ENCODE measurements at places on chromosomes 5 and 9. TPM values are rescaled to one million over a fixed set of nuclear protein-coding genes. Genes with fewer than 3 reads are reported as not detected.
A peak's percentile ranks its signal among the peaks of the same experiment; 100 is the strongest.

Gene C7
- 929 TPM for total RNA-seq

Gene SRP19
- total RNA-seq: 96.8 TPM

Gene CD14
- 84.5 TPM for total RNA-seq

Gene SHROOM1
- total RNA-seq: 6.4 TPM

DNA sequence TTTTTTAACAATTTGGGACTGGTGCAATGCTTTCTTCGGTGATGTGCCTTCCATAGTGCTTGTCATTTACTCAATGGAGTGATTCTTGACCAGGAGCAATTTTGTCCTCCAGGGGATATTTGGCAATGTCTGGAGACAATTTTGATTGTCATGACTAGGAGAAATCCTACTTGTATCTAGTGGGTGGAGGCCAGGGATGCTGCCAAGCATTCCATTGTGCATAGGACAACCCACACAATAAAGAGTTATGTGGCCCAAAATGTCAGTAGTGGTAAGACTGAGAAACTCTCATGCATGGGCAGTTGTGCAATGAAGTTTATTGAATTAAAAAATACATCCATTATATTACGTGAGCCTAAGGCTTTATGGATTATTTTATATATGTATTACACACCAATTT, 70.5 kb downstream of the FOCAD start:
- no peak for ATAC-seq

DNA sequence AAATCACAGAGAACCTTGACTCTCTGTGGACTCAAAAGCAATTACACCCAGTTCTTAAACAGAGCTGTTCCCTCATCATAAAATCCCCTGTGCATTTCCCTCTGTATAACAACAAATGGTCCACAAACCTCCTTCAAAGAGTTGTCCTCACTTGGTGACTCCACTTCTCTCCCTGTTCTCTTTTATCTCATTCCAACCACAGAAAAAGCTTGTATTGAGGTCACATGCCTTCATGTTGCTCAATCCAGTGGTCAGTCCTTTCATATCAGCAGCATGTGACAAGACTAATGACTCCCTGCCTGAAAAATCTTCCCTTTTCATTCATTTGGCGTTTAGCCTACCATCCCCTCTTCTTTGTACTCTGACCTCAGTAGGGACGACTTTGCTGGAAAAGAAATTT, 158.0 kb downstream of the DEPDC1B start:
- ATAC-seq: peak; percentile 29

- ATAC-seq: no peak
Measured at GRCh38 chr9:93266521-93267001, 82.6 kb downstream of the WNK2 start.

DNA sequence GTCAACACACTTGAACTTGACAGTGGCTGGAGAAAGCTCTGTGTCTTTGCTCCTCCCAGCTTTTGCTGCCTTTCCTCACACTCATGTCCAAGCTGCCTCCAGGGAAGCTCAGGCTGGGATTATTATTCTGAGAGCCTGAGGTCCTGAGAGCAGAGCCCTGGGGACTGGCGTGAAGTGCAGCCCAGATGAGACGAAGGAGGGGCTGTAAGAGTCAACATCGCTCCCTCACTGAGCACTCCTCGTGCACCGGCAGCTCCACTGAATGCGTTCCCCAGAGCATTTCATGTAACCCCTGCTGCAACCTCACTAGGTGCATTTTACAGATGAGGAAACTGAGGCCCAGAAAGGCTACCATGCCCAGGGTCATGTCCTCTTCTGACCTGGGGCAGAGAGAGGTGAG, 63.5 kb upstream of the PHYKPL start:
- ATAC-seq: no peak

GRCh38 chr5:180135128-180135955, 63.8 kb upstream of the RNF130 start:
- no peak for ATAC-seq

- no peak for ATAC-seq
Measured at GRCh38 chr5:168836603-168837231, 257.5 kb upstream of the PANK3 start.

- ATAC-seq: no peak
Measured at GRCh38 chr9:131672451-131672850, 67.4 kb downstream of the RAPGEF1 start.

DNA sequence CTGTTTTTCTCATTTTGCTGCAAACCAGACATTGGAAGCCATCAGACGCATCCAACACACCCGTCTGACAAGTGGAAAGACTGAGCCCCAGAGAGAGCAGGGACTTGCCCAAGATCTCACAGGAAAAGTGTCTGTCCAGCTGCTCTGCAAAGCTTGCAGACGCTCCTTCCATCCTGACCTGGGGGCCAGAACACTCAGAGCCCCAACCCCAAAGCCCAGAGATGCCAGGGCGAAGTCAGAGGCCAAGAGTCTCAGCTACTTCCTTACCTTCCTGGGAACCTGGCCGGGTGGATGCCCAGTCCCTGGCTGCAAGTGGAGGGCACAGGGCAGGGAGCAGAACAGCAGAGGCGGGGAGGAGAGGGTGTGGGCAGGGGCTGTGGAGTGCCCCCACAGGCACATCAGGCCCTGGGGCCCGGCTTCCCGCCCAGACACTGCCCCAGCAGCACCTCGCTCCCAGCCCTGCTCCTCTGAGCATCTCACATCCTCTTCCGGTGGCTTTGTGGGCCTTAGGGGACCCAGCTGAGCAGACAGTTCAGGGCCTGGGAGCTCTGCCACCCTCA, 9.7 kb upstream of the RALGDS start:
- no peak for ATAC-seq

DNA sequence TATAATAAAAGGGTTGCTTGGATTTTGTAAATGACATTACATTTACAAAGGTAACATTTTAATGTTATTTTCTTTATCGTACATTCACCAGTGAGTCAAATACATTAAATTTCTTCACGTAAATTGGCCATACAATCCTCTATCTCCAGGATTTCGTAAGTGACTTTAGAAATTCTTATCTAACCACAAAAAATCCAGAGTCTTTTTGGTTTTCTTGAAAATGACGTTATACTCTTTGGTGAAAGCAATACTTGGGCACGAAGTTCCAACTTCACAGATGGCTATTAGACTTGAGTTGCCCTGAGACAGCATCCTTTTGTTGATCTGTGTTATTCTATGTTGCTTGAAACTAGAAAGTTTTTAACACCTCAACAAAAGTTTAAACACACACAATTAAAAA, 87.4 kb upstream of the CDH10 start:
- ATAC-seq: no peak

DNA sequence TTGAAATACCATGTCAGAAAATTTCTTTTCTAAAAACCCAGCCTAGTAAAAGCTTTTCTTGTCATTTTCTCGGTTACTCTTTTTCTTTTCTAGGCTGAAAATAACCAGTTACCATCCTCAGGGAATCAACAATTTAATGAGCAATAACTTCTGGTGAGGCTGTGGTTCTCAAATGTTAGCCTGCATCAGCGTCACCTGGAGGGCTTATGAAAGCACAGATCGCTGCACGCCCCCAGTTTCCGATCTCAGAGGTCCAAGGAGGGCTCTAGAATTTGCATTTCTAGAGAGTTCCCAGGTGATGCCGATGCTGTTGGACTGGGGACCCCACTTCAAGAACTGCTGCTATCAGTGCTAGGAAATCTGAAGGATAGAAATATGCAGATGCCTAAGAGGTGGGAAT, 28.9 kb upstream of the TLE1 start:
- no peak for ATAC-seq

GRCh38 chr9:93252116-93252780, 68.3 kb downstream of the WNK2 start:
- ATAC-seq: no peak

DNA sequence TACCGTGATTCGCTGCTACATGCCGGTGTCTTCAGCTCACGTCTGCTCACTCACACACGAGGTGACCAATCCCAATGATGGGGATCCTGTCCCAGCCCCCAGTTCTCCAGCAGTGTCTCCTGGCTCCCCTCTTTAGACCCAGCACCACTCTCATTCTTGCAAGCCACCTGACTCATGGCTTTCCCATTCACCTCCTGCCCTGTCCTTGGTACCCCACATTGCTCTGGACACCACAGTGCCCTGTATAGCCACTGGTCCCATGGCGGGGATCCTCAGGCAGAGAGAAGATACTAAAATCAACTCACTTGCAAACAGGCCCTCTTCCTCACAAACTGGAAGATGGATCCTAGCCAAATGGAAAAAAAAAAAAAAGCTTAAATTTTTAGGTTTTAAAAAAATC, 81.0 kb downstream of the SLIT3 start:
- ATAC-seq: no peak

DNA sequence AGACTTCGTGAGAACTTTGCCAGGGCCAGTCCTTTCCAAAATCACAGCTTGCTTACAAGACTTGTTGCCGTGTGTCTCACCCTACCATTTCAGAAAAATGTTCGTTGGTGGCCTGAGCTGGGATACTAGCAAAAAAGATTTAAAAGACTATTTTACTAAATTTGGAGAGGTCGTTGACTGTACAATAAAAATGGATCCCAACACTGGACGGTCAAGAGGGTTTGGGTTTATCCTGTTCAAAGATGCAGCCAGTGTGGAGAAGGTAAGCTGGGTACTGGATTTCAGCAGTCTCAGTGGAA, 1.4 kb downstream of the HNRNPAB start:
- no peak for ATAC-seq
